ENCODE measurements at places on chromosomes 12 and 14.

- no peak overlapping the region for H3K4me3 ChIP-seq
- H3K27me3 ChIP-seq, result no peaks in the 10 kb centered on the region
- peak overlapping the region; percentile 50 for H3K27ac ChIP-seq
- H3K36me3 ChIP-seq, result peaks cover 3% of the 10 kb centered on the region
These were observed 28.3 kb downstream of the C12orf75 start for GRCh38 chr12:105358789-105359188.

DNA sequence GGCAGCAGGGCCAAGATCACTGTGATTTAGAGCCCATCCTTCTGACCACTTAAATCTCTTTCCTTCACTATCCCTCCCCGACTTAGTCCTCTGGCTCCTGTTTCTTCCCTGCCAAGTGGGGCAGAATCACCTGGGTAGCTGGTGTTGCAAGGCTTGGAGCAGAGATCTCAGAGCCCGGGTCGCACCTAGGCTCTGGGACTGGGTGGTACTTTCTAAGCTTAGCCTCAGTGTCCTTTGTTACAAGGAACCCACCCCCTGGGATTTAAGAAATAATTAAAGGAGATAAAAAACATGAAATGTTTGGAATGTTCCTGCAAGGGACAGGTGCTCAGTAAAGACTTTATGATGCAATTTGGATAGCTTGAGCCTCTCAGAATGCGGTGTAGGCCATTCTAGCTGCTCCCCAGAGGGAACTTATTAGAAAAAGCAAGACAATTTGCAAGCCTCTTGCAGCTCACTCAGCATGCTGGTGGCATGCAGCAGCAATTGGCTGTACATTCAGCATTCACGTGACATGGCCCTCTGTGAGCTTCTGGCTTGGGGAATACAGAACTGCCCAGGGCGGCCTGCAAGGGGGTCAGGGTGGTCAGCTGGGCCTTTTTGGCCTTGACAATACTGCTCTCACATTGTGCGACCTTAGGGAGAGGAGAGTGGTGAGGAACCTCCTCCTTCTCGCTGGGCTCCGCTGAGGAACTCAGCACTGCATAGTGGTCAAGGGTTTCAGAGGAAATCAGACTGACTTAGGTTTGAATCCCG, 16.8 kb downstream of the C14orf132 start:
- DNase-seq, result peak; percentile 46
- H3K4me1 ChIP-seq, result peaks cover 25% of the 10 kb centered on the region
- no peak overlapping the region for H3K27ac ChIP-seq
- no peaks in the 10 kb centered on the region for H3K36me3 ChIP-seq
- H3K4me3 ChIP-seq, result no peak overlapping the region

DNA sequence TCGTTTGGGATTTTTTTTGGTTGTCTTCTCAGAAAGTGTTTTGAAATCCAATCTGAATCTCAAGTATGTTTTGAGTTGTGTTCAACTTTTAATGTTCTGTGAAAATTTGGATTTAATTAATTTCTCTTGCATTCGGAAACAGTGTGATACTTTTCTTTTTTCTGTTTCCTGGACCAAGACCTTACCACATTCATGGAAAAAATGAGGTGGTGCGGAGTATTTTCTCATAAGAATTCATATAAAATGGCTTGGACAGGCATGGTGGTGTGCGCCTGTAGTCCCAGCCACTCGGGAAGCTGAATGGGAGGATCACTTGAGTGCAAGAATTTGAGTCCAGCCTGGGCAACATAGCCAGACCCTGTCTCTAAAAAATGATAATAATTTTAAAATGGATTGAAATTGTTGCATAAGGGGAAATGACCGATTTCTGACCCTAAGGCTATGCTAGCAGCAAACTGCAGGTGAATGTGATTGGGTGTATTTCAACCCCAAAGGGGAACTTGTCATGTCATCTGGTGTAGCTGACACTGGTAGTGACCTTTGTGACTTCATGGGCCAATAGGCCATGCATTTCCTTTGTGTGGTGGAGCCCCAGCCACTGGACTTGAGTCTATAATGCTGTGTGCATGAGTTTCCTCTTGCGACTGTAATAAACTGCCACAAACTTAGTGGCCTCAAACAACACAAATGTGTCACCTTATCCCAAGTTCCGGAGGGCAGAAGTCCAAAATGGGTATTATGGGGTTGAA, 123.5 kb upstream of the RFLNA start:
- no peaks in the 10 kb centered on the region for H3K4me1 ChIP-seq
- no peaks in the 10 kb centered on the region for H3K36me3 ChIP-seq
- no peak for DNase-seq

DNA sequence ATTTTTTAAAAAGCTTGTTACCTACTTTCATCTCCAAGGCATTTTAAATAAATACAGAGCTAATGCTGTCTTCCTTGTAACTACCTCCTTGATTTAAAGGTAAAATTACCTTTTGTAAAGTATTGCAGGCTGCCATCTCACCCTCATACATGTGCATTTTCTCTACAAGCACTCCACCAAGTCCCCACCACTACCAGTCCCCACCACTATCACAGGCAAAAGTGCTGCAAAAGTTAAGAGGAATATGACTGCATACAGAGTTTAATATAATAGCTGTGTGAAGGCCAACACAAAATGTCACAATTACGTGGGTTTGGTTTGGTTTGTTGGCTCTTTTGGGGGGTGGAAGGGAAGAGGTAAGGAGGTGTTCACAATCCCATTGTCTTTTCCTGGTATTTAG, 9.6 kb downstream of the SIX1 start:
- H3K4me1 ChIP-seq, result peaks cover 6% of the 10 kb centered on the region
- H3K4me3 ChIP-seq, result no peak overlapping the region
- no peak for DNase-seq
- H3K27ac ChIP-seq, result no peak overlapping the region
- H3K36me3 ChIP-seq, result no peaks in the 10 kb centered on the region

- H3K27ac ChIP-seq, result no peak overlapping the region
- no peaks in the 10 kb centered on the region for H3K27me3 ChIP-seq
- DNase-seq, result no peak
- H3K4me3 ChIP-seq, result no peak overlapping the region
- peaks cover 5% of the 10 kb centered on the region for H3K4me1 ChIP-seq
These were observed 390.1 kb upstream of the PDE3A start for GRCh38 chr12:19978193-19978592.

GRCh38 chr12:105417732-105418131, 87.2 kb downstream of the C12orf75 start:
- H3K4me3 ChIP-seq, result no peak overlapping the region
- H3K27me3 ChIP-seq, result no peaks in the 10 kb centered on the region
- peak overlapping the region; percentile 47 for H3K27ac ChIP-seq
- no peaks in the 10 kb centered on the region for H3K4me1 ChIP-seq
- no peaks in the 10 kb centered on the region for H3K36me3 ChIP-seq
- no peak for DNase-seq

- no peaks in the 10 kb centered on the region for H3K36me3 ChIP-seq
- H3K27ac ChIP-seq, result no peak overlapping the region
- no peak for DNase-seq
- no peaks in the 10 kb centered on the region for H3K27me3 ChIP-seq
- peaks cover 9% of the 10 kb centered on the region for H3K4me1 ChIP-seq
- H3K4me3 ChIP-seq, result no peak overlapping the region
These were observed 5.8 kb downstream of the RAB21 start for GRCh38 chr12:71760471-71760870.

DNA sequence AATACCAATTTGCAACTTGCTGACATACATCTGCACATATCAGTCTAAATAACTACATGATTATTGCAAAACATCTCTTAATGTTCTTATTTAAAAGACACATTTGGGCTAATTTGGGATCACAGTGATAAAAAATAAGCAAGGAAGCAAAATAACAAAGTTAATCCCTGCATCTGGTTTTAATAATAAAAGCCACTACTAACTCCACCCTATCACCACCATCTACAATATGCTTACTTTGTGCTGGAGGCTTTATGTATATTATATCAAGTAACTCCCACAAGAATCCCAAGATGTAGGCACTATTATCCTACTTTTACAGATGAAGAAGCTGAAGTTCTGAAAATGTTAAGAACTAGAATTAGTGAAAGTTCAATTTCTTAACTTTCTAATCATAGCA, 45.7 kb downstream of the TAOK3 start:
- no peaks in the 10 kb centered on the region for H3K27me3 ChIP-seq
- DNase-seq, result no peak
- no peaks in the 10 kb centered on the region for H3K36me3 ChIP-seq
- no peak overlapping the region for H3K4me3 ChIP-seq

GRCh38 chr14:63203618-63204406, 431 bp upstream of the RHOJ start:
- peak overlapping the region; percentile 90 for H3K27ac ChIP-seq
- no peaks in the 10 kb centered on the region for H3K4me1 ChIP-seq
- DNase-seq, result peak; percentile 91
- H3K27me3 ChIP-seq, result no peaks in the 10 kb centered on the region

GRCh38 chr12:120126635-120127005, 10.1 kb upstream of the RAB35 start:
- H3K36me3 ChIP-seq, result peaks cover 53% of the 10 kb centered on the region
- H3K4me1 ChIP-seq, result no peaks in the 10 kb centered on the region
- no peak overlapping the region for H3K27ac ChIP-seq
- DNase-seq, result peak; percentile 29

DNA sequence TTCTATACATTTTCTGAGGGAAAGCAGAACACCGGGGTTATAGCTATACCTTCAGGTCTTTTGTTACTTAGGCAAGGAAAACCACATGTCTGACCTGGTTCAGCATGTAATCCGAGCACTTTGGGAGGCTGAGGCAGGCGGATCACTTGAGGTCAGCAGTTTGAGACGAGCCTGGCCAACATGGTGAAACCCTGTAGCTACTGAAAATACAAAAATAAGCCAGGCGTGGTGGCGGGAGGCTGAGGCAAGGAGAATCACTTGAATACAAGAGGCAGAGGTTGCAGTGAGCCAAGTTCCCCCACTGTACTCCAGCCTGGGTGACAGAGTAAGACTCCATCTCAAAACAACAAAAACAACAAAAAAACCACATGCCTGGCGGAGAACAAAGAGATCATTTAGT, 177.6 kb downstream of the ACSS3 start:
- no peak overlapping the region for H3K27ac ChIP-seq
- no peaks in the 10 kb centered on the region for H3K36me3 ChIP-seq
- no peak for DNase-seq
- H3K4me1 ChIP-seq, result no peaks in the 10 kb centered on the region

GRCh38 chr12:67671419-67671818, 22.9 kb downstream of the DYRK2 start:
- peaks cover 15% of the 10 kb centered on the region for H3K4me1 ChIP-seq
- DNase-seq, result no peak
- H3K36me3 ChIP-seq, result no peaks in the 10 kb centered on the region
- H3K27ac ChIP-seq, result no peak overlapping the region
- no peak overlapping the region for H3K4me3 ChIP-seq

GRCh38 chr12:131134523-131135310, 181.0 kb downstream of the ADGRD1 start:
- no peak overlapping the region for H3K27ac ChIP-seq
- no peaks in the 10 kb centered on the region for H3K4me1 ChIP-seq
- H3K4me3 ChIP-seq, result no peak overlapping the region
- DNase-seq, result no peak
- H3K27me3 ChIP-seq, result no peaks in the 10 kb centered on the region

GRCh38 chr12:56518570-56518969, 3.0 kb upstream of the RBMS2 start:
- no peak overlapping the region for H3K4me3 ChIP-seq
- DNase-seq, result no peak
- H3K27me3 ChIP-seq, result no peaks in the 10 kb centered on the region

DNA sequence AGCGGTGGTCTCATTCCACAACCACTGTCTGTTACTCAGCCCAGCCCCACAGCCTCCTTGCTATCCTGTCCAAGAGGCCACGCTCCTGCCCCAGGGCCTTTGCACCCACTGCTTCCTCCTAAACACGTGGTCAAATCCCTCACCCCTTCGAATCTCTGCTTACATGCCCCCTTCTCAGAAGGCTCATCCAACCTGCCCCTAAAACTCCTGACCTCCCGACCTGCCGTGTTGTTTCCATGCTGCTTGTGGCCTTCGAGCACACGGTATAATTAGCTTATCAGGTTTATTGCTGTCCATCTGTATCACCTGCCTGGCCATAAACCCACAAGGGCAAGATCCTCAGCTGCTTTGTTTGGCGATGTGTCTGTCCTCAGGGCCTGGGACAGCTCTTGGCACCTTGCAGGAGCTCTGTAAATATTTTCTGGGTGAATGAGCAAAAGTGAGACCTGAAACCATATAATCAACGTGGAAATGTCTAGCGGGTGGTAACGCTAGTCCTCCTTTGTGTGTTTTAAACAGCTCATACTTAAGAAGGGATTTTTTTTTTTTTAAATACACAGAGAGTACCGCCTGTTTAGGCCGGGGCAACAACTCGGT, 36.0 kb downstream of the SCARB1 start:
- H3K27ac ChIP-seq, result no peak overlapping the region
- H3K27me3 ChIP-seq, result no peaks in the 10 kb centered on the region
- no peaks in the 10 kb centered on the region for H3K36me3 ChIP-seq
- no peak for DNase-seq

- DNase-seq, result no peak
- no peaks in the 10 kb centered on the region for H3K36me3 ChIP-seq
- no peak overlapping the region for H3K27ac ChIP-seq
- H3K4me1 ChIP-seq, result no peaks in the 10 kb centered on the region
- no peak overlapping the region for H3K4me3 ChIP-seq
These were observed 71.6 kb upstream of the CMKLR1 start for GRCh38 chr12:108410689-108411088.

DNA sequence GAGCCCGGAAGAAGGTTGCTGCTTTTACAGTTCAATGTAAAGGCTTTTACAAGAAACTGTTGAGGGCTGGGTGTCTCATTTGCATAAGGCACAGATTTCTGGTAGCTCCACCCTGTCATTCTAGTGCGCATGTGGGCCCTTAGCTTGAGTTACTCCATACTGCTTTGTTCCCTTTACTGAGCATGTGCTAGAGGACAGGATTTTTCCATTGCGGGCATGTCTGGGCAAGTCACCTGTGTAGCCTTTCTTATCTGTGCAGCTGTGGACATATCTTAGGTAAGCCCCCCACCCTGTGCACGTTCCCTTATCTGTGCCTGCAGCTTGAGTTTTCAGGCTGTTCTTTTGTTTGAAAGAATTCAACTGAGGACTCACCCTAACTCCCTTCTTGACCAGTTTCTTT, 56.2 kb upstream of the ARHGAP5 start:
- H3K27ac ChIP-seq, result no peak overlapping the region
- no peaks in the 10 kb centered on the region for H3K4me1 ChIP-seq
- DNase-seq, result no peak
- no peaks in the 10 kb centered on the region for H3K36me3 ChIP-seq

GRCh38 chr12:104748356-104748755, 209.7 kb downstream of the SLC41A2 start:
- no peaks in the 10 kb centered on the region for H3K4me1 ChIP-seq
- no peaks in the 10 kb centered on the region for H3K36me3 ChIP-seq
- no peak overlapping the region for H3K4me3 ChIP-seq
- DNase-seq, result no peak

GRCh38 chr12:68222326-68222725, 3.3 kb downstream of the IL26 start:
- no peak for DNase-seq
- no peaks in the 10 kb centered on the region for H3K27me3 ChIP-seq
- H3K4me3 ChIP-seq, result no peak overlapping the region
- H3K4me1 ChIP-seq, result no peaks in the 10 kb centered on the region

- H3K36me3 ChIP-seq, result no peaks in the 10 kb centered on the region
- no peak overlapping the region for H3K4me3 ChIP-seq
- H3K4me1 ChIP-seq, result no peaks in the 10 kb centered on the region
- H3K27ac ChIP-seq, result no peak overlapping the region
- DNase-seq, result no peak
- H3K27me3 ChIP-seq, result no peaks in the 10 kb centered on the region
These were observed 85.1 kb upstream of the LRIG3 start for GRCh38 chr12:59005193-59005955.

- H3K27ac ChIP-seq, result no peak overlapping the region
- no peaks in the 10 kb centered on the region for H3K27me3 ChIP-seq
- no peak for DNase-seq
- no peak overlapping the region for H3K4me3 ChIP-seq
- H3K36me3 ChIP-seq, result no peaks in the 10 kb centered on the region
These were observed 58.0 kb downstream of the KCNA5 start for GRCh38 chr12:5101686-5102085.
